ENCODE measurements at places on chromosomes 12 and 14.

GRCh38 chr14:22231018-22231417, 358.0 kb downstream of the DAD1 start:
- DNase-seq = peak; percentile 49

DNA sequence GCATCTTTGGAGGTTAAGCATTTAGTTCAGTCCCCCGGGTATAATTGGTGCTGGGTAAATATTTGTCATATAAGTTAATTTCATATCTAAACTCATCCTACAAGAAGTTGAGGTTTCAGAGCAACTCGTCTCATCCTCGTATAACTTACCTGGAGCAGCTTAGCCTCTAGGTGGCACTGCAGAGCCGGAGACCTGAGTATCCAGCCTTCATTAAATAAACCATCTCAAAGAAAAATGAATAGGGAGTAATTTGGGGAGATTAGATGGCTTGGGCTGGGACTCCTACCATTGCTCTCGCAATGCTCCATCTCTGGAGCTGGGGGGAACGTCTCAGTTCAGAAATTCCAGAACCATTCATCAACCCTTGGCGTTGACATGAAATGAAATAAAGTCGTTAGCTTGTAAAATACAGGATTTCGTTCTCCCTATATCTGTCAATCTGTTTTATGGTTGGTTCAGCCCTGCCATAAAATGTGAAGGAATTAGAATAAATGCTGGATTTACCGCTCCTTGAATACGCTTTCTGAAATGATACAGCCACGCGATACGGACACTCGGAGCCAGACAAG, 122.9 kb upstream of the TMEM132D start:
- DNase-seq = peak; percentile 49

GRCh38 chr12:53123578-53124351, 20.5 kb downstream of the SOAT2 start:
- no peak for DNase-seq

- no peak for DNase-seq
These were observed 508 bp downstream of the HNRNPC start for GRCh38 chr14:21268617-21269251.

DNA sequence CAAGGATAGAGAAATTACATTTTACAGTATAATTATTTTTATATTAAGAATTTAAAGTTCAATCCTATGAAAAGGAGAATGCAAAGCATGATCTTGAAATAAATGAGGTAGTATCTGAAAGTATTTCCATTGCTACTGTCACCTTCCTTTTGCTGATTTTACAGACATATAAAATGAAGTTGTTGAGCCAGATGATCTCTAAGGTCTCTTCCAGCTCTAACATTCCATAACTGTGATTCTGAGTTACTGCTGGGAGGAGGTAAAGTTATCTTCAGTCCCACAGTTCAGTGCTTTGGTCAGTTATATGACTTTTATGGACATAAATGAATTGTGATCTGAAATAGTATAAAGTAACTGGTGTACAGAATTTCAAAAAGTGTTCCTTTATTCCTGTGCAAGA, 52.8 kb downstream of the SLC38A6 start:
- no peak for DNase-seq

GRCh38 chr14:61106271-61106958, 125.4 kb downstream of the SLC38A6 start:
- DNase-seq = no peak

GRCh38 chr12:15208871-15209656, 12.2 kb downstream of the RERG start:
- no peak for DNase-seq

DNA sequence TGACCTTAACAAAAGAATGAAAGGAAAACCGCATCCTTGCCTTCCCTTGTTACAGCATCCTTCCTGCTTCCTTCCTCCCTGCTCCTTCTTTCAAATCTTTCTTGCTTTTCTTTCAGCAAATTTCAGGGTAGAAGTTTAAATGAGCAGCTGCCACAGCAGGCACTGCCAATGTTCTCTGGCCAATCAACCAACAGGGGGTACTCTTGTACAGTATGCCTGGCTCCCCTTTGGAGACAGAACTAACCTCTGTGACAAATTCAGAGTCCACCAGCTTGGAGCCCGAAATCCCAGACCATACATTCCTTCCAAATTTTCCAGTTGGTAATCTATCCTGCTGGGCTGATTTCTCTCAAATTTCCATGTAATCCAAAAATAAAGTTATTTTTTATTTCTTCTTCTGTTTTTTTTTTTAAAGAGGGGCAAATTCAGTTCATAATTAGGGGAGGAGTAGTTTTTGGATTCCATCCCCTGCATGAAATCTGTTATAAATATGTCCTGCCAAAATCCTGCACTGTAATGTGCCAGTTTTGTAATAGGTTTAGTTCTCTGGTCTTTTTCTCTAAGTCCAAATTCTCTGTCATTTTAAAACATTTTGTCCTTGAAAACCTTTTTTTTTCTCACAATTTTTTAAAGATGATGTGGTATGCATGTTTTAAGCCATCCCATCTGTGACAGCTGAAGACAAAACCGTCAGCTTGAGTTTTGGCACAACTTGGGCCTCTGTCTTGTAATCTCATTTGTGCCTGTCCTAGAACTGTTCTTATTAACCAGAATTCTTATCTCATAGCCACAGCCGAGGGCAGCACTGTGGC, 610.0 kb upstream of the LMO3 start:
- no peak for DNase-seq

GRCh38 chr14:28157887-28158791, 608.4 kb upstream of the FOXG1 start:
- no peak for DNase-seq

DNA sequence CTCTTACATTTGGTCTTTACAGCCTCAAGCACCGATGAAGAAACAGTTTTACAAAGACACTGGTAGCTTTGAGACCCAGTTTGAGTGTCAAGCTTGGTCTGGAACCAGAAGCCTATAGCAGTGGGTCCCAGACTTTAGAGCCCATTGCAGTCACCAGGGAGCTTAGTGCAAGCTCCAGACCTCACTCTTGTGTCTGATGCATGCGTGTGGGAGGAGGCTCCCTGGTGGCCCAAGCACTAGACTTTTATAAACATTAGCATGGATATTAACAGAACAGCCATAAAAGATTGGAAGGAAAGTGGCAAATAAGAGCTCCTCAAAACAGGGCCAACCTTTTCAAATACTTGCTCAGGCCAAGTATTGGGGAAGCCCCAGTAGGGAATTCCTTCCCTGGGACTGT, 45.5 kb downstream of the SLC8B1 start:
- DNase-seq = no peak

DNA sequence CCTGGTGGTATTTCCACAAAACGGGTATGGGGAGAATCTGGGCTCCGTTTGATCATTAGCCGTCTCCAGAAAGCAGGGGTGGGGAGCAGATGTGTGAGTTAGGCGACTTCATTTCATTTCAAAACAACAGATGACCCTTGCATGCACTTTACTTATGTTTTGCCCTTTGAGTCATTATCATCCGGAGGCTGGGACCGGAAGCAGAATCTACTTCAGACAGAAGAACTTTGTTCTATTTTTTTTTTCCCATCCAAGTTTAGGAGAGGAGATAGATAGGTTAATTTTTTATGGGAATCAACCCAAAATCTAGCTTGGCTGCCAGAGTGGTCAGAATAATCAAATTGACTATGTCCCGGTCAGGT, 31.3 kb upstream of the CMAS start:
- no peak for DNase-seq

- DNase-seq = no peak
These were observed 106.5 kb downstream of the KCNH5 start for GRCh38 chr14:62938778-62939177.

GRCh38 chr14:68607867-68608573, 184.8 kb downstream of the ZFP36L1 start:
- DNase-seq = no peak

DNA sequence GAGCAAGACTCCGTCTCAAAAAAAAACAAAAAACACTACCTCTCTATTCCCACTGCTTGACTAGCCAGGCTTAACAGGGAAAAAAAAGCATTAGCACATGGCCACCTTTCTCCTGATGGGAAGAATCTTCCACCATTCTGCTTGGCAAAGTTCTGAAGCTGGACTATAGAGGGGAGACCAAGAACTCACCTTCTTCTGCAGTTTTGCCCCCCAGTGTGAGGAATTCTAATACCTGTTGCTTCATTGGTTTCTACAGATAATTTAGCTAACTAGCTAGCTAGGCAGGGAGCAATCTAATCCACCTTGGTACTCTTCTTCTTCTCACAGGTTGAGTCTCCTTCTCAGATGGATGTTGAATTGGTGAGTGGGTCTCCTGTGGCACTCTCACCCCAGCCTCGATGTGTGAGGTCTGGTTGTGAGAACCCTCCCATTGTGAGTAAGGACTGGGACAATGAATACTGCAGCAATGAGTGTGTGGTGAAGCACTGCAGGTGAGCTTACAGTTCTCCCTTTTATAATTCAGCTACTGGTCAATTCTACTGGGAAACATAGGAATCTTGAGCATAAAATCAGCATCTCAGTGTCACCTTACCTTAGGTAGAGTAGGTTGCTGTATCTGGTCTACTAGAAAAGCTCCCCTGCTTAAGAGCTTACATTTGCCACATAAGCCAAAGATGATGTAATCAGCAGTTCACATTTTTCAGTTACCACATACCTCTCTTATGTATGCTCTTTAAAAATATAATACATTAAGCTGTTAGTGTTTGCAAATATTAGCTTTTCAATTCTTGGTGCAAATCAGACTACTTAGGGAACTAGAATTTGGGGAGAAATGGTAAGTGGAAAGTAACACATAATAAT, 16.0 kb downstream of the METTL3 start:
- DNase-seq = no peak

GRCh38 chr12:71686658-71687025, 760 bp downstream of the TMEM19 start:
- DNase-seq = no peak

DNA sequence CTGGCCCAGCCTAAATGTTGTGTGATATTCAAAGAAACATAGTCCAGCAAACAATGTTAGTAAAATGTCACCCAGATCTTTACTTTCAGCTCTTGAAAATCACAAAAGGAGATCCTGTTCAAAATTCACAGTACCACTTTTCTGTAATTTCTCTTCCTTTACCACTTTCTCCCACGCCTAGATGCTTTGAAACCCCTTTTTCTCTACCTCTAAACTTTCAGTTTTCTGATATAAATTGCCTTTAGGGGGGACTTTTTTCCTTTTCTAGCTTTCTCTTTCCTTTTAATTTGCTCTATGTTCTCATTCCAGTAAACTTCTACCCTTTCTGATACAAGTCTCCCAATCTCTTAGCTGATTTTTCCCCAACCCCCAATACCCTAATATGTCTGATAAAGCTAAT, 101.8 kb downstream of the LMO3 start:
- DNase-seq = no peak

DNA sequence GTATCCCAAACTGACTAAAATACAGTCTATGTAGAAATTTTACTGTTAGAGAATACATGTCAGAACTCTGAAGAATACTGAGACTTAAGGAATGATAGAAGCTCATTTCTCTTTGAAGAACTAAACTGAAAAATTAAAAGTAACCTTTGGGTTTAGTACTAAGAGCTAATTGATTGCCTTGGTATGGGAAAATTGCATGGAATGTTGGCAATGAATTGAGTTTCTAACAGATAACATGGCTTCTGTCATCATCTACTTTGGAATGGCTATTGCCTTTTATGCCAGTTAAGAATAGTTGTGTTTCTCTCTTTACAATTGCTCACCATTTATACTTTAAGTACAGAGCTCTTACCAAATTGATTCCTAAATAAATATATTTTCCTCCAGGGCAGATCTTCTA, 308.8 kb upstream of the SYT1 start:
- no peak for DNase-seq
